A549 treated with RU486 at 1 μM for 4 hours (cell line): ENCODE measurements at places on chromosomes 2 and 18. TPM values are rescaled to one million over a fixed set of nuclear protein-coding genes. Genes with fewer than 3 reads are reported as not detected.

The REG1A gene
- not detected in 5 replicates for total RNA-seq

The KCNG2 gene
- not detected in 5 replicates for total RNA-seq

The TRIM43B gene
- total RNA-seq: 0.14 TPM in 1 of 5 replicates, not detected in the others

The MXD1 gene
- 1.1 to 2.4 TPM (median 2.0 TPM) in 5 replicates for total RNA-seq

The ZNF512 gene
- 13.5 to 19.0 TPM (median 17.1 TPM) in 5 replicates for total RNA-seq

The DNER gene
- total RNA-seq: 3.3 to 7.7 TPM (median 5.6 TPM) in 5 replicates

The TRABD2A gene
- total RNA-seq: 7.8 to 12.1 TPM (median 11.2 TPM) in 5 replicates

The MEP1B gene
- 0.06 TPM in 1 of 5 replicates, not detected in the others for total RNA-seq

The CAPN14 gene
- total RNA-seq: 0.03 to 0.07 TPM (median 0.05 TPM) in 3 of 5 replicates, not detected in the others

The LOXHD1 gene
- total RNA-seq: not detected in 5 replicates

The COLEC12 gene
- total RNA-seq: 0.02 to 0.05 TPM (median 0.05 TPM) in 3 of 5 replicates, not detected in the others

The TANC1 gene
- 5.4 to 9.4 TPM (median 9.3 TPM) in 5 replicates for total RNA-seq

The SPRED2 gene
- total RNA-seq: 29.0 to 35.1 TPM (median 32.9 TPM) in 5 replicates

The TMEM247 gene
- not detected in 5 replicates for total RNA-seq

The INO80B gene
- total RNA-seq: 52.7 to 58.3 TPM (median 55.9 TPM) in 5 replicates

The UGT1A3 gene
- total RNA-seq: 0.10 to 0.22 TPM (median 0.13 TPM) in 3 of 5 replicates, not detected in the others

The DUSP2 gene
- total RNA-seq: 0.14 to 0.85 TPM (median 0.51 TPM) in 5 replicates

The RSAD2 gene
- 0.16 to 0.67 TPM (median 0.26 TPM) in 5 replicates for total RNA-seq

The REV1 gene
- 10.3 to 13.0 TPM (median 12.0 TPM) in 5 replicates for total RNA-seq

The ABCB11 gene
- total RNA-seq: 0.02 to 0.31 TPM (median 0.05 TPM) in 3 of 5 replicates, not detected in the others

The COL4A3 gene
- 0.33 to 1.1 TPM (median 0.67 TPM) in 5 replicates for total RNA-seq

The NEUROD1 gene
- total RNA-seq: not detected in 5 replicates

The CD28 gene
- total RNA-seq: not detected in 5 replicates

The KCNS3 gene
- 0.87 to 1.3 TPM (median 1.1 TPM) in 5 replicates for total RNA-seq

The HMSD gene
- 0.21 to 0.39 TPM in 2 of 5 replicates, not detected in the others for total RNA-seq

The TTL gene
- total RNA-seq: 29.6 to 41.5 TPM (median 40.4 TPM) in 5 replicates

The AGAP1 gene
- 16.0 to 25.1 TPM (median 22.3 TPM) in 5 replicates for total RNA-seq

The SP9 gene
- total RNA-seq: 1.9 to 3.7 TPM (median 3.4 TPM) in 5 replicates

The SPP2 gene
- total RNA-seq: not detected in 5 replicates
